Fibroblast of the conjunctiva (primary cell): ENCODE measurements at places on chromosomes 1 and 21.

- DNase-seq, result peak; percentile 35
These were observed 3.6 kb downstream of the REN start for GRCh38 chr1:204162494-204163074.

DNA sequence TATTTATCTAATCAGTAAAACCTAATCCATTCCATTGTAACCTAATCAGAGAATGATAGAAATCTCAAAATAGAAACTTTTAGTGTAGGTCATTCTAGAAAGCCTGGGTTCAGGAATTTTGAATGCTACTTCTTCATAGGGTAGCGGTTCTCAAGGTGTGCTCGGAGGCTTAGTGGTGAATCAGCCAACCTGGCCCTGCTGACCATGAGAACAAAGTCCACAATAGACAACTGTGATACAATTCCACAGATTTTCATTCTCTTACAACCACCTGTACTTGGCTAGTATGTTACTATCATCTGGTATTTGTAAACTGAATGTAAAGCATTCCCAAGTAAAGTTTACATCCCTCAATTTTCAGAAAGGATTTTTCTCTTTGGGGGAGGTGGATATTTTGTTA is 7.5 kb upstream of the PUM1 start:
- DNase-seq, result no peak

- DNase-seq, result no peak
These were observed 14.1 kb downstream of the IFFO2 start for GRCh38 chr1:18942340-18942739.

- DNase-seq, result peak; percentile 43
These were observed 20.7 kb downstream of the PHC2 start for GRCh38 chr1:33410091-33410701.

GRCh38 chr1:2267862-2268261 is 39.7 kb downstream of the SKI start:
- no peak for DNase-seq

DNA sequence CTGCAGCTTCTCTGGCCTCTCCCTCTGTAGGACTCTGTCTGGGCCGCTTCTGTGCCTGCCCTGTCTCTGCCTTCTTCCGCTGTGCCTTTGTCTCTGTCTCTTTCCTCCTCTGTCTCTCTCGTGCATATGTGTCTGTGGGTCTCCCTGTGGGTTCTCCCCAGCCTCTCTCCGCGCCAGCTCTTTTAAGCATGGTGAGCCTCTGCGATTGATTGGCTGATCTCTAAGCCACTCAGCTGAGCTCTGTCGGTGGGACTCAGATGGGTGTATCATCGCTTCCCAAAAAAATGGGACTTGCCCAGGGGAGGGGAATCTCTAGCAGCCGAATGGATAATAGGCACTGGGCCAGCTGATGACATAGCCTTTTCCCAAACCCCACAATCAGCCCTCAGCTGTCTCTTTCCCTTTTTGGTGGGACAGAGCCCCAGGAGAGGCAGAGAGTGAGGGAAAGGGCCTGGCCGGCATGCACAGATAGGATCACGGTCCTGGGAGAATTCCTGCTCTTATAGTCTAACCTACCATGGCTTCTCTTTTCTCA is at the start of gene ADAMTS4:
TSS of gene ADAMTS4 (minus strand) at position 158 of the 535 bp plus-strand sequence. CDS start 427 bp downstream, outside the sequence.
- peak; percentile 81 for DNase-seq

GRCh38 chr1:69271587-69272125 is 296.1 kb upstream of the LRRC7 start:
- DNase-seq, result no peak

DNA sequence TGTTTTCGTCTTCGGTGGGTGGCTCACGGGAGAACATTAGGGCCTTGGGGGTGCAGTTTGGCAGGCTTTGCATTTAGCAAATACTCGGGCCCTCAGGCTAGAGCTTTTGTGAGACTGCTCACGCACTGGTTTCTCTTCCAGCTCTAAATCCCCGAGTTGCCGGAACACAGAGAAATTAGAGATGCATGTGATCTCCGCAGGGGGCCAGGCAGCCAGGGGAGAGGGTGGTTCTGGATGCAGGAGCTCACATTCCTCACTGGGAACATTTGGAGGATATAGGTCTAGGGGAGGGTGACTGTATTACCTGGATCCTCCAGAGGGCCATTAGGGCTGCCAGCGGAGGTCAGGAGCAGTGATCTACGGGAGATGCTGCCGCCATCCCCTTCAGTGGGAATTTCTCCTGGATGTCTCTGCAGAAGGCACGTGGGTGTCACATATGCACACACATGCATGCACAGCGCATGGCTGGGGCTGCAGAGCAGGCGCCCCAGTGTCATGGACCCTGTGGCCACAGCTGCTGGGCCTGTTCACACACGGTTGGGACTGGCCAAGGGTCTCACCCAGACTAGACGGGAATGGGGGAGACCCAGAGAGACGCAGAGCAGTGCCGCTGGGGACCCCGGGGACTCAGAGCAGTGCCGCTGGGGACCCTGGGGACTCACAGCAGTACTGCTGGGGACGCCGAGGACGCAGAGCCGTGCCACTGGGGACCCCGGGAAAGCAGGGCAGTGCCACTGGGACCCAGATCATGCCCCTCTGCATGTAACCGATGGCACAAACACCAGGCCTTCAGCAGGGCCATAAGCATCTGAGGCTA is 258.7 kb downstream of the CAMTA1 start:
- no peak for DNase-seq

- no peak for DNase-seq
These were observed 27.1 kb downstream of the TRAF5 start for GRCh38 chr1:211353562-211354212.

GRCh38 chr1:164562947-164563520 is 4.0 kb downstream of the PBX1 start:
- DNase-seq, result no peak

DNA sequence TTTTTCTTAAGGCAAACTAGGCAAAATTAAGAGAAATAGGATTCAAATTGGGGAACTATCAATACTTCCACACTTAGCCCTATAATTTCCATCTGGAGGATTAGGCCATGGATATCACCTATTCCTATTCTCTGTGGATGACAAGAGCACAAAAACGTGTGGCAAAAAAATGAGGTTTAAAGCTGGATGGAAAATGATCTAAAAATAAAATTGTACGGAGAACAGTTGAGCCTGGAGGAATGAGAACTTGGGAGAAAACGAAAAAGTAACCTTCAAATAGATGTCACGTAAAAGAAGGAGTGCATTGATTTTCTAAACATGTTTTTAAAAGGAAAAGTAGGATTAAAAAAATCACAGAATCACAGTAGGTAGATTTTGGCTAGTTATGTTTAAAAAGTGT is 55.7 kb downstream of the RGS4 start:
- no peak for DNase-seq

GRCh38 chr1:20216574-20216973 is 30.3 kb upstream of the PLA2G2C start:
- no peak for DNase-seq

GRCh38 chr1:232179896-232180778 is 449.8 kb downstream of the SIPA1L2 start:
- no peak for DNase-seq

DNA sequence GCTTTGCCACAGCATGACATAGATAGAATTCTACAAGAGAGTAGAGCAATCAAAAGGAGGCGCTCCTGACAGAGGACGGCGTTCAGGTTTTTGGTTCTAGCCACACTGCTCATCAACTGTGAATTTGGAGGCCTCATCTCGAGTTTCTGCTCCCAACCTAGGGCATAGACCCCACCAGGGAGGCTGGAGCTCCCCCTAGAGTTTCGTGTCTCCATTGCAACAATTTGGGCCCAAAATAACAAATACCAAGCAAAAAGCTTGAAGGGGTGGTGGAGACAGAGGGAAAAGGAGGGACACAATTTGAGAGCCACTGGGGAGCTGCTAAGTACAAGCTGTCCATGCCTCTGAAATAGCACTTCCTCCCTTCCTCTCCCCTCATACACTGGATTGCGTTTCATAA is 297.0 kb downstream of the GPATCH2 start:
- peak; percentile 16 for DNase-seq

- DNase-seq, result no peak
These were observed 87.9 kb downstream of the CDC14A start for GRCh38 chr1:100440075-100440809.

DNA sequence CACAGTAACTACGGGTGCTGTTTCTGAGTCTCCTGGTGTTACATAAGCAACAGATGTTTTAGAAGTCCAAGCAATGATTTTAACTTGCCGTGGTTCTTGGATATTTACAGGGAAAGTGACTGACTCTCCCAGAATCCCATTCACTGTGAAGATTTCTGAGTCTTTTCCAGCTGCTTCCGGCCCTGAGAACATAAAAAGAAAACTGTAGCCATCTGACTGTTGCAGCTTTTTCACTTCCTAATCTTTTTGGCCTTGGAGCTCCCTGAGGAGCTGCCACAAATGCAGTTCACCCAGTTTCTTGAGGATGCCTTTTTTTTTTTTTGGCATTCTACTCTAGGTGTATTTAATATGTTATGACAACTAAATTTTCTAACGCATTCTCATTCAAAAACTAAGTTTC is 13.7 kb downstream of the CD84 start:
- DNase-seq, result no peak

DNA sequence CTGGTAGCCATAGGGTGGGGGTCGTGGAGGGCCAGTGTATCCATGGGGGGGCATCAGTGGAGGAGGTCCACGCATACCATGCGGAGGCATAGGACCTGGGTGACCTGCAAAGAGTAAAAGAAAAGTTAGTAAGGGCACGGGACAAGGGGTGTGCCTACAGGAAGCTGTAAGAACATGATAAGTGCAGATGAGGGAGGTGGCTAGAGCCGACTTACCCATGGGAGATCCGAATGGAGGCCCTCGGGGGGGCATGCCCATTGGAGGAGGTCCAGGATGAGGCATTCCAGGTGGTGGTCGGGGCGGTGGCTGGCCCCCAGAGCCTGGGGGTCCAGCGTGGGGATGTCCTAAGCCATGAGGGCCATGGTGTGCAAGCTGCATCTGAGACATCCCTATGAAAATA is 4.0 kb downstream of the SF3B4 start:
- no peak for DNase-seq

GRCh38 chr1:111605576-111605975 is 14.0 kb upstream of the RAP1A start:
- no peak for DNase-seq

DNA sequence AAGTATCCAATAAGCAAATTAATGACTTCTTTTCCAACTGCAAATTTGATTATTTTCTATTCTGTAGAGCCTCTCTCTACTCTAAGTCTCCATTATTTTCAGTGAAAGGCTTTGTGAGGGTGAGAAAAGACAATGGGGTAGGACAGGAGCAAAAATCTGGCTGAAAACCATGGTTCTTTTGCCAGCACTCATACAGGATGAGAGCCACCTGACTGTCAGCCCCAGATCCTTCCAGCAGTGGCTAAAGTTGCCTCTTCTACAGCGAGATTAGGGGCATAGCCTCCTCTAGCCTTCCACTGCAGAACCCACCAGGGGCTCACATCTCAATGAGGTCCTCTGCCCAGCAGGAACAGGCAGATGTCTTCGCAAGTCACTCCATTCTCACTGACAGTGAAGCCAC is 23.7 kb downstream of the NMNAT2 start:
- DNase-seq, result no peak

DNA sequence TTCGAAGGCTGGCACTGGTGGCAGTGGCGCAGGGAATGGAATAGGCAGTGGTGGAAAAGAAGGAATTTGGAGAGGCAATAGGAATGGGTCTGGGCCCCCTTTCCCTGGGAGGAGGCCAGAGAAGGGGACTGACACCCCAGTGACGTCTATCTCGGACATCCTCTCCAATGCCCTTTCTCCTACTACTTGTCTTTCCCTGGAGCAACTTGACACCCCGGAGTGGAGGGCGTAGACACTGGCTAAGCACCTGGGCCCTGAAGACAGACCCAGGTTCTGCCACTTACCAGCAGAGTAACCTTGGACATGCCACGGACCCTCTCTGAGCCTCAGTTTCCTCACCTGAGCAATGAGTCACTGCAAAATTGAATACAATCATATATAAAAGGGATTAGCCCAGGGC is 86.8 kb downstream of the CAMK2N1 start:
- DNase-seq, result no peak

DNA sequence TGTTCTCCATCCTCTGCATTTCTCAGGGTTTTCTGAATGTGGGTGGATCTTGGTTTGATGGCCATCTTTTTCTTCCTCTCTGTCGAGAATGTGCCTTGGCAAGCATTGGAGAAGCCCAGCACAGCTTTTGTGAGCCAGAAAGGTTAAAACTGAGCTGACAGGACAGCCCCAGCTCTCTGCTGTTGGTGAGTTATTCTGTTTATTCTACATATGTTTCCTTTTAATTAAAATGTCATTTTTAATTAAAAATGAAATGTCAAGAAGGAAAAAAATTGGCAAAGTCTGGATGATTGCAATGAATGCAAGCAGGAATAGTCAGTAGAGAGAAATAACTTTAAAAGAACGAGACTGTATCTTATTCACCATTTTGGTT is 325.8 kb downstream of the PTBP2 start:
- DNase-seq, result peak; percentile 22
